ENCODE measurements at places on chromosomes 11 and 22. TPM values are rescaled to one million over a fixed set of nuclear protein-coding genes. Genes with fewer than 3 reads are reported as not detected.

The FOSL1 gene
- total RNA-seq, result 80.6 TPM

The OR8G5 gene
- not detected for total RNA-seq

The TRIM51 gene
- not detected for total RNA-seq

The C11orf91 gene
- total RNA-seq, result not detected

GRCh38 chr11:35126000-35126878 lies 12.7 kb upstream of the CD44 start:
- DNase-seq, result peak; percentile 7

DNA sequence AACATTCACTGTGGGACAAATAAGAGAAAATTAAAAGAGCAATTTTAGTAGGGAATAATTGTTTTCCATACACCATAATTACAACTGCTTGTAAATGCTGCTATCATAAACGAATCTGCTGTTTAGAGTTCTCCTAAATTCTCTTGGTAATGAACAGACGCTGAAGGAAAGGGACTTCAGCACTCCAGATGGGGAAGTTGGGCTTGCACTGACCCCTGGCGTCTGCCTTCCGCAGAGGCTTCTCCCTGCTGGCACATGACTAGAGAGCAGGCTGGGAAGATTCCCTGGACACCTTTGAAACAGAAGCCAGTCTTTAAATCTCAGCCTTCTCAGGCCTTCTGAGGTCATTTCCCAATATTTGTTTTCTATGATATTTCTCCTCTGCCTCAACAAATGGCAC lies 84.1 kb downstream of the NXPE2 start:
- DNase-seq, result peak; percentile 75

- no peak for DNase-seq
Measured at GRCh38 chr22:39618996-39619530, 48.5 kb downstream of the CACNA1I start.

- no peak for DNase-seq
Measured at GRCh38 chr11:8759634-8760033, 77.0 kb downstream of the RPL27A start.

DNA sequence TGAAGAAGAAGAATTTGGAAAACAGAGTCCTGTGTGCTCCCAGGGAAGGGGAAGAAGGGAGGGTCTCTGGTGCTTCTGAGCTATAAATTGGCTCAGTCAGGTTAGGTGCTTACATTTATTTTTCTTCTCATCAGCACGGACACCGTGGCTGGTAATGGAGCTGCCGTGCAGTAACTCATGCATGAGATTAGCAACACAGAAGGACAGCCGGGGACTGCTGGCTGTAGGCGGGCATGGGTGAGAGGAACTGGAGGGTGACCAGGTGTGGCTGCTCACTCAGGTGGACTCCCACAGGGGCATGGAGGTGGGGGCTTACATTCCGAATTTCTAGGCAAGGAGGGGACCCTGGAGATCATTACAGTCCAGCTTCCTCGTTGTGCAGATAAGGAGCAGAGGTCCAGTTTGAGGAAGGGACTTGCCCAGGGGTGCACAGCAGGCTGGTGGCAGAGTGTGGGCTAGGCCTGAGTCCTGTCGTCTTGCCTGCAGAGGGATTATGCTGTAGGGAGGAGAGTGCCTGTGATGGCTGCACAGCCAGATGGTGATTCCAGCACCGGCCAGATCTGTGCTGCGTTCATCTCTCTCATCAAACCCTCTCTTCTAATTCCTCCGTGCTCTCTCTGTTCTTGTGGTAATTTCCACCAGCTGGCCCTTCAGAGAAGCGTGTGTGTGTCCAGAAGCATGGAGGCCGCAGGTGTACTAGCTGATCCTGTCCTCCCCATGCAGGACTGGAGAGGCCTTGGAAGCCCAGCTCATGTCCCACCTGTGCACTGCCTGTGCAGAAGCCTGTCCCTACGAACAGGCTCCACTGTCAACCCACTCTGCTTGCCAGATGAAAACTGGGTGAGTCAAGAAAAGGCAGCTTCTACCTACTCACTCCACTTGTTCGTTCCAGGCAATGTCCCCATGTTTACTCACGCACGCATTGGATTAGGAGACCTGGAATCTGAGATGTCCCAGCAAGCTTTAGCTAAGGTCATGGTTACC lies 78.9 kb downstream of the NTM start:
- no peak for DNase-seq
